ENCODE measurements at places on chromosomes 2 and 18.

GRCh38 chr18:10249270-10249669 is 205.2 kb upstream of the APCDD1 start:
- no peak for DNase-seq

- no peak for DNase-seq
These were observed 5.2 kb downstream of the RAPGEF4 start for GRCh38 chr2:172740856-172741255.

- no peak for DNase-seq
These were observed 28.0 kb downstream of the KIF3C start for GRCh38 chr2:25954199-25954752.

- DNase-seq: no peak
These were observed 48.8 kb upstream of the LCLAT1 start for GRCh38 chr2:30398084-30398873.

DNA sequence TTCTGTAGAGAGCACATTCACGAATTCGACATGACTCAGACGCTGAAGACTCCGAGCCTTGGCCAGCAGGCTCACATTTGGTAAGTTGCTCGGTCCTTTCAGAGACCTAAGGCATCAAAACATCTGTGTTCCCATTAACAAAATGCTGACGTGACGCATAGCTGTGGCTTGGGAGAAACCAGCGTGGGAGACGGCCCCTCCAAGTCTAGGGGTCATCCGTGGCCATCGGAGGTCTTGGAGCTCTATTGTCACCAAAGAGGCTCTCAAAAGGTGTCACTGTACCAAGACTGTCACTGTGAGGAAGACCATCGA is 14.9 kb downstream of the FBLN7 start:
- DNase-seq: no peak

DNA sequence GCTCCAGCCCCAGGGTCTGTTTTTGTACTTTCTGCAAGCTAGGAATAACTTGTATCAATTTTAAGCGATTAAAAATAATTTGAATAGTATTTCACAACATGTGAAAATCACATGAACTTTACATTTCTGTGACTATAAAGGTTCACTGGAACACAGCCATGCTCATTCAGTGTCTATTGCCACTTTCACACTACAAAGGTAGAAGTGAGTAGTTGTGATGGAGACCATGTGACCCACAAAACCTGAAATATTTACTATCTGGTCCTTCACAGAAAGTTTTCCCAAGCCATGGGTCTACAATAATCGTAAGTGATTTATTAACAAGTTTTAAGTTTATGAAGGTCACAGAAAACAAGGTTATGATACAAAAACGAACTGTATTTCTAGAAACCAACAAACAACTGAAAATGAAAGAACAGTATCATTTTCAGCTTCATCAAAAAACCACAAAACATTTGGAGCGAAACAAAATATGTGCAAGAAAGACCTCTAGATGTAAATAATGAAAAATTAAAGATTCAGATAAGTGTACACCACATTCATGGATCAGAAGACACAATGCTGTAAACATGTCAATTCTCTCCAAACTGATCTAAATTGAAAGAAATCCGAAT is 68.9 kb upstream of the DNER start:
- no peak for DNase-seq

- no peak for DNase-seq
These were observed 38.4 kb upstream of the MRPL19 start for GRCh38 chr2:75607988-75608683.

GRCh38 chr2:147977679-147978078 is 42.9 kb downstream of the ORC4 start:
- DNase-seq: no peak

DNA sequence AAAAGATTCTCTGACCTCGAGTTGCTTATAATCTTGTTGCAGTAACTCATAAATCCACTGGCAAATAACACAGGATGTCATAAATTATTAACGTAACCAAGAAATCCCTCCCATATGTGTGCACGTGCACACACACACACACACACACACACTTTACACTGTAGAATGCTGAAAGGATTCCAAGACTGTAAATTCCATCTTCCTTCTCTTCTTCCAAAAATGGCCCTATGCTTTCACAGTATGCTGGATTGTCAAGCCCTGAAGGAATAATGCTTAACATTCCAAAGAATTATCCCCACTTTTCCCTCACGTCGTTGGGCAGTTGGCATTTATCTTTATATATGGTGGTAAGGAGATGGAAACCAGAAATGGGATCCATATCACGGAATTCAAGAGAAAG is 117.5 kb upstream of the CRIM1 start:
- no peak for DNase-seq

- no peak for DNase-seq
These were observed 196.6 kb upstream of the SALL3 start for GRCh38 chr18:78782951-78783563.

GRCh38 chr18:31230495-31230894 is 67.8 kb upstream of the DSC1 start:
- DNase-seq: no peak

GRCh38 chr2:214881647-214882202 is 72.2 kb upstream of the BARD1 start:
- DNase-seq: no peak

GRCh38 chr2:117958186-117958585 is 55.7 kb downstream of the CCDC93 start:
- no peak for DNase-seq

- no peak for DNase-seq
These were observed 209.3 kb upstream of the NCKAP5 start for GRCh38 chr2:133777574-133777960.

DNA sequence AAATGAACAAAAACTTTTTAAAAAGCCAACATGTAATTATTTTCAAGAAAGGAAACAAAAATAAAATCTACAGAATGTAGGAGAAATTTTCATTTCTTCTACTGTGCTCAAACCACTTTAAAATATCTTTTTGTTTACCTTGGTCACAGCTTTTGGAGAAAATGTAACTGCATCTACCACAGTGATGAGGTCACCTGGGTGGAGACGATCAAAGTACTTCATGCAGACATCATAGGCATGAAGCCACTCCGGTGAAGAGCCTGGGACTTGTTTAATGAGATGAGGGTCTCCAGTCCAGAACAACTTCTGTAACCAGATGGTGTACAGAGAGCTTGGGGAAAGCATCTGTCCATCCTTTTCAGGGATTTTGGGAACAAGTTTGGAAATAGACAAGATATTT is 285.8 kb downstream of the NBAS start:
- no peak for DNase-seq

DNA sequence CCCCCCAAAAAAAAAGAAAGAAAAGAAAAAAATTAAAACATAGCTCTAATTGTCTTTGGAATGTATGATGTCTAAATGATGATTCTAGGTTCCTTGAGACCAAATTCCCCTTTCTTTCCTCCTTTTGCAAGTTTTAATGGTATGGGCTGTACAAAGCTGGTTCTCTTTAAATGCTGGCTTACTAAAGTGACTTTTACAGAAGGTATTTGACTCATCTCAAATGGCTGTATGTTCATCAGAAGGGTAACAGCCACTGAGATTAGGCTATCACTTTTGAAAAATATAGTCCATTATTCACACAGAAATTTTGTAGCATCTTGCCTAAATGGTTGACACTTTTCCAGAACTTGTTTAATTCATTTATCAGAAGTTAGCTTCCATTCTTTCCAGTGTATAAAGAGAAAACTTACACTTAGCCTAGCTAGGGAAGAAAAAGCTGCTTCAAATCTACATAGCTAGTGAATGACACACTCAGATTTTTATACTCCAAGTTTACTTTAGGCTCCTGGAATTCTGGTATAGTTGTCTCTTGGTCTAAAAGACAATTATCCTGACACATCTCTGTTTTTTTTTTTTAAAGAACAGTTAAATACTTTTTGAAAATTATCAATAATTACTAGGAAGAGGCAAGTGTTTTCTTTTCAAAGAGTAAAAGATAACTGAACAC is 622.6 kb downstream of the LRP1B start:
- no peak for DNase-seq

DNA sequence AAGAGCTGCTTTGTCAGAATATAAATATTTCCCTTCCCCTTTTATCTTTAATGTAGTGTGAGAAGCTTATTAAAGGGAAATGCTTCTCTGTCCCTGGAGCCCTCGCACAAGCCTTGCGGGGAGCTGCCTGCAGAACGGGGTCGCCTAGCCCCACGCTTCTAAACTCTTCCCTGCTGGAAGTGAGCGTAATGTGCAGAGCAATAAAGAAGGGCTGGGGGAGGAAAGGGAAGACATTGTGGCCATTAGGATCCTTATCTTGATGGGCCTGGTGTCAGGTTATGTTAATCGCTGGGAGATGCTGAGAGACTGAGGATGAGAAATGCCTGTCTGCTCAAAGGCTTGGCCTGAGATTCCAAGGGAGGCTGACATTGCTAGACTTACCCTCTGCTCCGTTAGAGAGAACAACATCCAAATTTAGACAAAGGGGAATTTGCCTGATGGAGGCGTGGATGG is 18.9 kb upstream of the FZD7 start:
- DNase-seq: no peak

GRCh38 chr2:56709181-56709580 is 525.4 kb downstream of the CCDC85A start:
- DNase-seq: no peak

- no peak for DNase-seq
These were observed 32.8 kb downstream of the LPIN2 start for GRCh38 chr18:2979871-2980790.

GRCh38 chr2:217326238-217327022 is 466.6 kb upstream of the TNP1 start:
- DNase-seq: no peak

GRCh38 chr18:10927286-10927992 is 221.9 kb downstream of the PIEZO2 start:
- DNase-seq: no peak

GRCh38 chr2:158381205-158381604 is 75.3 kb downstream of the CCDC148 start:
- no peak for DNase-seq

GRCh38 chr2:75516378-75517360 is 44.1 kb downstream of the EVA1A start:
- no peak for DNase-seq

- DNase-seq: no peak
These were observed 8.8 kb downstream of the RDH14 start for GRCh38 chr2:18551623-18552022.

DNA sequence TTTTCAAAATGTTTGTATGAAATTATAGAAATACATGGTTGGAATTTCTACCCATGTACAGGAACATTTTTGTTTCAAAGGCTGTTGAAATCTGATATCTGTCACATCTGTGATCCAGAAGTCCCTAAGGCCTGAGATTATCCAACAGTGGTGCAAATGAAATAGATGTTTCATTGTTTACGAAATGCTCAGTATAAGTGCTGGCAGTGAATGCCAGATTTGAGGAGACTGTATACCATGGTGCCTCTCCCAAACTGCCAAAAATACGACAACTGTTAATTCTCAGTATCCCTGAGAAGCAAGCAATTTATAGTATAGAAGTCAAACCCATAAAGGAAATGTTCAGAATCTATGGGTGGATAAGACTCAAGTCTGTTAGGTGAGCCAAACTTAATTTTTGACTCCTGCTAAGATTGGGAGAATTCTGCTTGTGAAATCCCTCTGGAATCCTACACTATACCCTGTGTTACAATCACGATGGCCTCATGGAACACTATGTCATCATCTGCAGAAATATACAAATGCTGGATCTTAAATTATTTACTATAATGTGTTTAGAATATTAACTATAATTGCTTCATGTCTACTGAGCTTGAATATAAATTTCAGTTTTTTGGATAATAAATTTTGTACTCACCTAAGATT is 71.2 kb upstream of the DOCK10 start:
- no peak for DNase-seq

DNA sequence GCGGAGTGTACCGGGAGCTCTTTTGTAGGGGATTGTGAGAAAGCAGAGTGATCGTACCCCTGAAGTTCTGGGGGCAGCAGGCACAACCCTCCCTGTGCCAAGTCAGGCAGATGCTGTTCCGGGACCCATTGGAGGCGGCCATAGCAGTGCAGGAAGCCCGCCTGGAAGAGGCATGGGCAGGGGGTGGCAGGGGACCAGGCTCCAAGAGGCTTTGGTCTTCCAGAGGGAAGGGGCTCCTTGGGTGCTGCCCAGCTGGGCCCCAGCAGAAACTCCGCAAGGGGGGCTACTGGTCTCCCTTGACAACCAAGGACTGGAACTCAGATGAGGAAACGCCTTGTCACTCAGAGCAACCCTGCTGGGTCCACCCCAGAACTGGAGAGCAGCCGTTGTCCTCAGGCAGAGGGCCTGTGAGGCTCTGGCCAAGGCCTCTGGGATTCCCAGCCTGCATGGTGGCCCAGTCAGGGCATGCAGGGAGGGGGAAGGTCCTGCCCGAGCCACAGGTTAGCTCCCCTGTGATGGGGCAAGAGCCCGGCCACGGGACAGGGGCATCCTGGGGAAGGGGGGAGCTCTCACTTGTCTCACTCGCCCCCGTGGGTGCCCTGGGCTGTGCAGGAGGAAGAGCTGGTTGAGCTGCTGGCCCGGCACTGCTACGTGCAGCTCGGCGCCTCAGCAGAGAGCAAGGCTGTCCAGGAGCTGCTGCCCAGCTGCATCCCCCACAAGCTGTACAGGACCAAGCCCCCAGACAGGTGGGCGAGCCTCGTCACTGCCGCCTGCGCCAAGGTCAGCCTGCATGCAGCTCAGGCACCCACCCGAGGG is 21.0 kb upstream of the GPR17 start:
- no peak for DNase-seq

- DNase-seq: no peak
These were observed 140.6 kb upstream of the NOSTRIN start for GRCh38 chr2:168661863-168662256.
